ENCODE measurements at places on chromosomes 16 and 17.
A peak's percentile ranks its signal among the peaks of the same experiment; 100 is the strongest.

DNA sequence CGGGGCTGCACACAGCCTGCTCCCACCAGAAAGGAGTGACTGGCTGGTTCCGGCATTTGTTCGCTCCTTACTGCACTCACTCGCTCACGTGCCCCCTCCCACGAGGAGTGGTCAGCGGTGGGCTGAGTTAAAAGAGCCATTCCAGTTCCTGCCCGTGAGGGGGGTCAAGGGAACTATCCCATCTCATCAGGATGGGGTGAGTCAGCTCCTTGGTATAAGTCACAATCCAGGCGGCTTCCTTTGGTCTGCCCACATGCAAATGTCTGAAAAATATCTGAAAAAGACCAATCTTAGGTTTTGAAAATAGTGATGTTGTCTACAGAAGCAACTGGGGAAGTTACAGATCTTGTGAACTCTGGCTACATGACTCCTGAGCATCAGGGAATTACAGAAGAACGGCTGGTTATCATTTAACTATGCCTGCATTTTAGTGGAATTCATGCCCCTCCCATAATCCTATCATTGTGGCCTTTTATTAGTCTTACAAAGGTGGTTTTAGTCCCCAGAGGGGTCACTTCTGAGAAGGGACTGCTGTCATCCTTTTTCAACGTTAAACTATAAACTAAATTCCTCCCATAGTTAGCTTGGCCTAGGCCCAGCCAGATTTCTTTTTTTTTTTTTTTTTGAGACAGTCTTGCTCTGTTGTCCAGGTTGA, 9.8 kb upstream of the TNFSF12 start:
- DNase-seq = peak; percentile 36

DNA sequence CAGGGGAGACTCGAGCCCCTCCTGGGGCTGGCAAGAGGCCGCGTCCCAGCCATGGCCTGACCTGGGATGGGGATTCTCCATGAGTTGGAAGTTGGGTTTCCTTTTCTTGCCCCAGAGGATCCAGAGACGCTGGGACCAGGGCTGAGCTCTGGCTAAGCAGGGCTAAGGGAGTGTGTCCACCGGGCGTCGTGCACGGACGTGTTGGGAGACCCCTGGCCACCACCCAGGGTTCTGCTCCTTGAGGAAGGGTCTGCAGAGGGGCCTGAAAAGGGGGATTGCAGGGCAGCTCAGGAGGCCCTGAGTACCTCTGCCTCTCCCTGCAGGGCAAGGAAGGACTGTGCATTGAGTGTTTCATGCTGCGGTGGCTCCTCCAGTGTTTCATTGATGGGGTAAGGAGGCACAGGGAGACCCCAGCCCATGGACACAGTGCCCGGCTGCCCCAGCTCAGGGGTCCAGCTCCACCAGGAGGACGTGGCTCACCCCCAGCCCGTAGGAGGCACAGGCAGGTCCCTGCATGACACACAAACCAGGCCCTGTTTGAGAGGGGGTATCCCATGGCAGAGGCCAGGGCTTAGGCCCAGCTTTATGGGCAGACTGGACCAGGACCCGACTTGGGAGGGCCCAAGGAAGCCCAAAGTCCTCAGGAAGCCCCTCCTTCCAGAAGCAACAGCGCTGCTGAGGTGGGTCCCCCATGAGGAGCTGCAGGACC, 47.5 kb downstream of the USP22 start:
- DNase-seq = no peak

- peak; percentile 97 for DNase-seq
Observed at GRCh38 chr17:37813751-37814150, 68.9 kb upstream of the HNF1B start.

DNA sequence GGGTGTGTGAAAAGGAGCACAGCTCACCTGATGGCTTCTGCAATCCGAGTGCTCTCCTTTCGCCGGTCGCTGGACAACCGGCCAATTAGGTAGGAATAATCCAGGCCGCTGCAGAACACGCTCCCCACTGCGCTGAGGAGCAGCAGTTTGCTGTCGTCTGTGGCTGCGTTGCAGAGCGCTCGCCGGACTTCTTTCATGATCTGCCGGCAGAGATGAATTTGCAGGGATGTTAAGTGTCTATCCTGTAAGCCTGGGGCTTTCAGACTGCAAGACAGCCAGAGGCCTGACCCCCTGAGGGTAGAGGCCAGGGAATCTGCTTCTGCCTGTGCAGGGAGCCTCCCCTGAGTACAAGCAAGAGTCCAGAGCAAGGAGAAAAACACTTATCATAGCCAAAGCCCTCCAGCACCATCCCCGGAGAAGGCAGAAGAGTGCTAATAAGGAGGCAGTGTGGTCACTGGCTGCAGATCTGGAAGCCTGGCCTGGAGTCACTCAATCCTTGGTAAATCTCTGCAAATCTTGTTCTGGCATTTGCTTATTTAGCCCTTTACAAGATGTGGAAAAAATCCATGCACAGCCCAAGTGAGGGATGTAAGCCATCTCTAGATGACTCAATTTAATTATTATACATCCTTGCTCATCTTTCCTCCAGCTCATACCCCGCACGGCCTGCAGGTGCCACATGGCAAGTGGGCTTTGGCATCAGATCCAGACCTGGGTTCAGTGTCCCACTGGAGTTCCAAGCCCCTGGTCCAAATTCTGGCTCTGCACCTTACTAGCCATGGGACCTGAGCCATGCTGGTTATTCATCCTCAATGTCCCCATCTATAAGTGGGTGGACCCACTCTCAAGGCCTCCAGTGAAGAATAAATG, 80.2 kb downstream of the DYNLRB2 start:
- DNase-seq = peak; percentile 34

DNA sequence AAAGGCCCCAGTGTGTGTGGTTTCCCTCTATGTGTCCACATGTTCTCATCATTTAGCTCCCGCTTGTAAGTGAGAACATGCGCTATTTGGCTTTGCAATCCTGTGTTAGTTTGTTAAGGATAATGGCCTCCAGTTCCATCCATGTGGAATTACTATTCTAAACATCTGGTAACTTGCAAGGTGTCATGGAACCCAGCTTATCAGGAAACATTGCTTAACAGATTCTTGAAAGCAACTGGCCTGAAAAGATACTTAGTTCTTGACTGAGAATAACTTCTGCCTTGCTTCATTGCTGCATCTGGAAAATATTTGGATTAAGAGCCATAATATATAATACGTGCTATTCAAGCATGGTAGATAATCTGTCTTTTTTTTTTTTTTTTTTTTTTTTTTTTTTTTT, 27.8 kb downstream of the PAFAH1B1 start:
- no peak for DNase-seq

DNA sequence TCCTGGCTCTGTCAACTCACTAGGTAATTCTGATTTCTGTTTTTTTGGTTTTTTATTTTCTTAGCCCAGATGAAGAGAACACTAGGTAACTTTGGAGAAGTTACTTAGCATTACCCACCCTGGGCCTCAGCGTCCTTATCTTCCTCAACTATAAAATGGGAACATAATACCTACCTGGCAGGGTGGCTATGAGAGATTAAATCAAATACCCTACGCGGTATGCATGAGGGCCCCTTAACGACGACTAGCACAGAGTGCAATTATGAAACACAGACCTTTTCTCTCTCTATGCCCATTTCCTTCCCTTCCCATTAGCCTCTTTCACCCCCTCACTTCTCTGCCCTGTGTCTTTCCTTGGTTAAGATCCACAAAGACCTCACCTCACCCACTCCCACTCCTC, 11.1 kb downstream of the XPO6 start:
- DNase-seq = no peak

GRCh38 chr16:49658531-49658930, 197.4 kb downstream of the ZNF423 start:
- no peak for DNase-seq

DNA sequence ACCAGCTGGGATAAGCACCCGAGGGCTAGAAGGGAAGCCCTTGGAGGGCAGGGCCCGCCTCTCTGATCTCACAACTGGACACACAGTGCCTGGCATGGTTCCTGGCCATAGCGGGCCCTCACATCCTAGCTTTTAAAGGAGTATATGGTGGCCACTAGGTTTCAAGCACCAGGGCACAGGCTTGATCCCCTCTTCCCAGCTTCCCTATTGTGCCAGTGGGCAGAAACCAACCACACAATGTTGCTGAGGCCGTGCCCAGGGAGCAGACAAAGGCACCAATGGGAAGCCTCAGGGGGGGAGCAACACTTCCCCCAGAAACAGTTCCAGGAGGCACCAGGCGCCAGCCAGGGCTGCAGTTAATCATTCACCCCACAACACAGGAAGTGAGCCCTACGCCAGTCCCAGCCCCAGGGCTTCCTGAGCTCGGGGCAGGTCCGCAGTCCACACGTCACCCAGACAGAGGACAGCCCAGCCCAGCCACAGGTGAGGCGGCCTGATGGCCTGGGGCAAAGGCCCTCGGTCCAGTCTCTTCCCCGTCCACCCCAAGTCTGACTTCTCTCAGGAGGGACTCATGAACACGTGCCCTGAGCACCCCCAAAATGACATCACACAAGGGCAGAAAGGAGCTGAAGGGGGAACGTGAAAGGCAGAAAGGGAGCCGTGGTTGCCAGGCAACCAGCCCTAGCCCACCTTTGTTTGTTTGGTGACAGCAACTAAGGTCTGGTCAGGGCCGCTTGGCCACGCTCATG, 12.8 kb downstream of the SMIM5 start:
- peak; percentile 26 for DNase-seq

DNA sequence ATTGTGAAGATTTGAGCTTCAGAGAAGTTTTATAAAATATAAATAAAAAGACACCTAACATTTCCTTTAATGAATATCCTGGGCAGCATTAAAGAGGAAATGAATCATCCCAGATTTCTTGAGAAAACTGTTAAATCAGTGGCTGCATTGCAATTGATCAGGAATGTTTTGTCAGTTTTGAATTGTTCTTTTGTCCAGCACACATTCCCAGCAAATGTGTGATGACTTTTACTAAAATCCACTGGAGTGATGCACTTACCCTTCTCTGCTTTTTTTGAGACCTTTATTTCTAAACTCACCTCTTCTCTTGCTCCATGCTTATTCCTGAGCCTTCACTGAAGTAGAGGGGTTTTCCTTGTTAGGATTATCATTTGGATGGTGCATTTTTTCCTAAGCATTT, 1307.2 kb downstream of the CDH8 start:
- DNase-seq = no peak

GRCh38 chr16:73951481-73951880, 345.1 kb upstream of the PSMD7 start:
- DNase-seq = no peak

DNA sequence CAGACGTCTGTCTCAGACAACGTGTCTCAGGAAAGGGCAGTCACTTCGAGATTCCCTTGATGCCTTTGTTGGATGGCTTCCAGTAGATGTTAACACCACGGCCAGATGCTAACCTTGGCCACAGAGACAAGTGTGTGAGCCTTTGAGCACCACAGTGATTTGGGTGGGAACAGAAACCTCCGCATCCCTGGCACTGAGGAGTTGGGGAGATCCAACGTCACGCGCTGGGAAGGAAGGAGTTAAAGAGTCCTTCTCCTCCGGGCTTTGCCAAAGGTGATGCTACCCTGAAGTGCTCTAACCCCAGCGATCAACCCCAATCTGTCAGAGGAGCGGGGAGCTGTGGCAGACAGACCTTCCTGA, 3.0 kb upstream of the ABR start:
- no peak for DNase-seq

DNA sequence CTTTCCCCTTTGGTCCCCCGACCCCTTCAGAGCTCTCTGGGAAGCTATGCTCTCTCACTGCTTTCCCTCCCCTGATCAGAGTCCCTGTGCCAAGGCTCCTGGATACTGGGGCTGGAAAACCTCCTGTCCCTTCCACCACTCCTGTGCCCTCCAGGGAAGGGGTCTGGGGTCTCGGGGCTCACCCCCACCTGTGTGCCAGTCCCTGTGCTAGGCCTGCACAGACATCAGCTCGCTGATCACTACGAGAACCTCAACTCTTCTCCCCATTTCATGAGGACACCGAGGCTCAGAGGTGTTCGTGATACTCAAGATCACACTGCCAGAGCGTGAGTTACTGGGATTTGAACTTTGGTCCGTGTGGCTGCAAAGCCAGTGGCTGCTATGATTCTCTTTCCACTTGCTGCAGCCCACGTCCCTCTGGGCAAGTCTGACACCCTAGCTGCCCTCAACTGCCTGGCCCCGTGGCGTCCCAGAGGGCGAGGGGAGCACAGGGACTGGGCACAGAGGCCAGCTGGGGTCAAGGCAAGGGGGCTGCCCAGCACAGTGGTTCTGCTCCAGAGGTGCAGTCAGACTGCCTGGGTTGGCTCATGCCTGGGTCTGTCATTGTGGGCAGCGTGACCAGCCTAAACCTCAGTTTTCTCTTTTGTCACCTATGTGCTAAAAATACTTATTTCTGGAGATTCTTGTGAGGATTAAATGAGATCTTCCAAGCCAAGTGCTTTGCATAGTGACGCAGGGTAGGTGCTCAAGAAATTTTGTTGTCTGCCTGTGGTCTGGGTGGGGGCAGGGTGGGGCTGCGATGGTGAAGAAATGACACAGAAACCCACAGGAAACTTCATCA, 43.8 kb upstream of the TOB1 start:
- no peak for DNase-seq

GRCh38 chr16:85653290-85653891, 35.4 kb downstream of the GINS2 start:
- no peak for DNase-seq

GRCh38 chr16:75231570-75231969, 12.8 kb downstream of the CTRB1 start:
- no peak for DNase-seq

GRCh38 chr16:68166264-68166663, 69.7 kb downstream of the ESRP2 start:
- DNase-seq = no peak

GRCh38 chr16:57225978-57226377, 19.1 kb upstream of the ARL2BP start:
- no peak for DNase-seq

GRCh38 chr17:59437791-59438281, 106.4 kb downstream of the YPEL2 start:
- no peak for DNase-seq

DNA sequence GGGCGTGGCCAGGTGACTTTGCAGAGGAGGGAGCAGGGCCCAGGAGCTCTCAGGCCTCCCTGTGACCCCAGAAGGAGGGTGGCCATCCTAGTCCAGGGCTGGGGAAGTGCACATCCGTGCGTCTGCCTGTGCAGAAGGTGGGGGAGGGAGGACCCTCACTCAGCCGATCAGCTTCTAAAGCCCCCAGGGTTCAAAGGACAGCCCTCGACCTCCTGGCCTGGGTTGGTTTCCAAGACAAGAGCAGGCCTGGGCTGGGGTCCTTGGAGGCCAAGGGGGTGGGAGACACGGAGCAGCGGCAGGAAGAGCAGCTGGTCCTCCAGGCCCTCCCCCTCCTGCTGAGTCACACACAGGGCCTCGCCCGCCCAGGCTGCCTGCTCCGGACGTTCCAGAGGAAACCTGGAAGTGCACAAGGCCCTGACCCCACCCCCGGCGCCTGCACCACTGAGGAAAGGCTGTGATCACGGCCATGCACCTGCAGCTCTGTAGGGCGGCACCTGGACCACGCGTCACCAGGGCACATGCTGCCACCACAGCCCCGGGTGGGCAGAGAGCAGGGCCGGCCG, 67.1 kb upstream of the ZNF469 start:
- DNase-seq = peak; percentile 82

- no peak for DNase-seq
Observed at GRCh38 chr17:51585514-51586104, 325.3 kb downstream of the UTP18 start.

- peak; percentile 3 for DNase-seq
Observed at GRCh38 chr17:60827943-60828342, 150.3 kb downstream of the BCAS3 start.

- DNase-seq = no peak
Observed at GRCh38 chr17:64337676-64338075, 53.0 kb downstream of the PECAM1 start.

GRCh38 chr17:27481327-27481726, 25.1 kb downstream of the KSR1 start:
- DNase-seq = no peak

All from EH (cell line).